ENCODE measurements at places on chromosomes 4 and X.

- DNase-seq: no peak
These were observed 119.5 kb downstream of the PJA1 start for GRCh38 chrX:69045616-69046345.

DNA sequence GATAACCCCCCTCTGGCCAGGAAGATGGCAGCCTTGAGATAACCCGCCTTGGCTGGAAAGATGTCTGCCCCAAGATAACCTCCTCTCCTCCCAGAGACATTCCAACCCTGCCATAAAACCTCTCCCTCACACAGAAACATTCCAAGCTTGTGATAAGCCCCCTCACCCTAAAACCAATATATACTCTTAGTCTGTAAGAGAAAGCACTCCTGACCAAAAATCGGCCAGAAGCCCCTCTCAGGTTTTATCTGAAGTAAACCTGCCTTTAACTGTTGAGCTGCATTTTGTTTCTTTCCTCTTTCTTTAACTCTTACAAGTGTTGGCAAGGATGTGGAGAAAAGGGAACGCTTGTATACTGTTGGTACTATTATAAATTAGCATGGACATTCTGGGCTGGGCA, 8.5 kb downstream of the ERCC6L start:
- no peak for DNase-seq

DNA sequence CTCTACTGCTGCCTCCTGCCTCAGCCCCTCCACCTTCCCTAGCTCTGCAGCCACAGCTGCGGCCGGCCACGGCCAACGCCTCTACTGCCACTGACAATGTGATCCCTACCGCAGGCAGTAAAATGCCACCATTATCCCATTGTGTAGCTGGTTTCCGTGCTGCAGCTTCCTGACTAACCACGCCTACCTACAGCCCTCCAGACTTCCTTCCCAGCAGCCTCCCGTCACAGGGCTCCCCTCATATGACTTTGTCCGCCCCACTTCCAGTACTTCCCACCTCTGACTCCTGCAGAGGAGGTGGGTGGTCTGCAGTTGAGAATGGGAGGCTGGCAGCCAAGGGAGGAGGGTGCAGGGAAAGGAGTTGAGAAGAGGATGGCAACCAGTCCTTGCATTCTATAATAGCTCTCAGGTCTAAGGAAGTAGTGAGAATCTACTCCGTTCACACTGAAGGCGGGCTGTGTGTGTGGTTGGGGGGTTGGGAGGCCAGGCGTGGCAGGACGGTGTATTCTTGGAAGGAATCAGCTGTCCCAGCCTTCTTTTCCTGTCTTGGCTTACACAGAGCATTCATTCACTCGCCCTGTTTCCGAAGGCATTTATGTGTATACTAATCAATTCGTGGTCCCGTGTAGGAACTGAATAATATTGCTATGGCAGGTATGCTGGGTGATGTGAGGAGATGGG, 33.1 kb upstream of the USP51 start:
- DNase-seq: no peak

DNA sequence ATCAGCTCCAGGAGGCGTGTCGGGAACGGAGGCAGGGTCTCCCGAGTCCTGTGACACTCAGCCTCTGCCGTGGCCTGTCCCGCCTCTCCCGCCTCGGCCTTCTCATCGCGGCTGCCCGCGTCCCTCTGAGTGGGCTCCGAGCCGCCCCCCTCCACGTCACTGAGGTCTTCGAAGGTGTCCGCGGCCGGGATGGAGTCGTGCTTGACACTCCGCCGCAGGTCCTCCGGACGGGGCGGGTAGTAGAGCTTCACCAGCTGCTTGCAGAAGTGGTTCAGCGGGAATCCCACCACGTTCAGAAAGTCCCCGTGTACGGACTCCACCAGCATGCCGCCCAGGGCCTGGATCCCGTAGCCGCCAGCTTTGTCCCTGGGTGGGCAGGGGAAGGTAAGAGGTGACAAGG, 25.0 kb downstream of the ASMTL start:
- no peak for DNase-seq

DNA sequence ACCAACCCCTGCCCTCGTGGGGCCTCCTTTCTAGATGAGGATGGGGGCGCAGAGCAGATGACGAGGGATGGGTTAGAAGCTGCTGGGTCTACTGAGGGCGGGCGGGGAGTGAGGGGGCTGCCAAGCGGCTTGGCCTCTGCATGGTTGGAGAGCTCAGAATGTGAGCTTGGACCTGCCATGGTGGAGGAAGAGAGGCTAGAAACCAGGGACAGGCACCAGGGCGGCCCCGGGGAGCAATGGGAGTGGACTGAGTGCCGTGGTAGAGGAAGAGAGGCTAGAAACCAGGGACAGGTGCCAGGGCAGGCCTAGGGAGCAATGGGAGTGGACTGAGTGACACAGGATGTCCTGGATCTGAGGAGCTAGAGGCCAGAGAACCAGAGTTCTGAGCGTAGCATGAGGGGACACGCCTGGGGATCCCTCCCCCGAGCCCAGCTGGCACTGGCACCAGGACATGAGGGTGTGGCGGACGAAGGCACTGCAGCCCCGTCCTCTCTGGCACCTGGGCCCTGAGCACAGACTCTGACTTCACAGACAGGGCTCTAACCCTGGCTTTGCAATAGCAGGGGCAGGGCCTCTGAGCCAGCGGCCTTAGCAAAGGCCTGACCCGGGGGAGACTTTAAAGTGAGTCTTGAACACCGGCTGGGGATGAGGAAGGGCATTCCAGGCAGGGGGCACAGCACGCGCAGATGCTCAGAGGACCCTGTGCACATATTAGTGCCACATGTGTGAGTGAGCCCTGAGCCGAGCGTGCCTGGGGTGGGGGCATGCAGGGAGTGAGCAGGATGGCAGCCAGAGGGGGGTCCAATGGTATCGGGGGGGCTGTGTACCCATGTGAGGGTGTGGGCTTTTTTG, 214.0 kb upstream of the PSAPL1 start:
- no peak for DNase-seq

- no peak for DNase-seq
These were observed 1.8 kb downstream of the SLC38A5 start for GRCh38 chrX:48468247-48468671.

- DNase-seq: no peak
These were observed 18.9 kb downstream of the TSPAN5 start for GRCh38 chr4:98639523-98639922.

DNA sequence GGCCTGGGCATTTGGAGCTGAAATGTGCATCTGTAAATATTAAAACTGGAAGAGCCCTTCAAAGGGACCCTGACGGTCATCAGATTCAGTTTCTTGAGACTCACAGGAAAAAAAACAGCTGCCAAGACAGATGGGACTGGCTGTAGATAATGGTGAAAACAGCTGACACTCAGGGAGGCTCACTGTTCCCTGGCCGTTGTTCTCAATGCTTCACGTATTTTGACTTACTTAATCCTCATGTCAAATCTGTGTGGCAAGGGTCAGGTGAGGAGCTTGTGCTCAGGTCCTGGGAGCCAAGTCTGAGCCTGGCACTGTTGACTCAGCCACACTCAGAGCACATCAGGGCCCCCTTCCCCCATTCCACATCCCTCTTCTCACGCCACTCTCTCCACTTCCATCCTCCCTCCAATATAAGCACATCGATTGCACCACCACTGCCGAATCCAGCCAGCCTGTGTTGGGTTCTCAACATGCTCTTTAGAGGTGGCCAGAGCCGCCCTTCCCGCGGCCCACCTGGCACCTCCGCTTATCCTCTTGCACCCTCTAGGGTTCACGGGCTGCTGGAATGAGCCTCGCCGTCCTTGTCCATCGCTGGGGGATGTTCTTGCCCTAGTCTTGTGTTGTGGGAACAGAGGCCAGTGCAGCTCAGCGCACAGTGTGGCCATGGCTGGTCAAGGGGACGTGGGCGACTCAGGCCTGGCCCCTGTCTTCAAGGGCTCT, 40.1 kb downstream of the EVC start:
- peak; percentile 23 for DNase-seq
